ENCODE measurements at places on chromosomes 3 and 15. TPM values are rescaled to one million over a fixed set of nuclear protein-coding genes. Genes with fewer than 3 reads are reported as not detected.

Gene CLSTN2
- total RNA-seq: 36.7 TPM

Gene SLC9C1
- total RNA-seq: 0.23 TPM

Gene CLDN16
- 0.46 TPM for total RNA-seq

Gene WDR93
- 2.1 TPM for total RNA-seq

Measured in diencephalon (tissue), 1 donor.